ENCODE measurements at places on chromosomes 6 and 20.

GRCh38 chr6:27591699-27592480 lies 119.0 kb upstream of the ZNF184 start:
- DNase-seq: peak; percentile 46

DNA sequence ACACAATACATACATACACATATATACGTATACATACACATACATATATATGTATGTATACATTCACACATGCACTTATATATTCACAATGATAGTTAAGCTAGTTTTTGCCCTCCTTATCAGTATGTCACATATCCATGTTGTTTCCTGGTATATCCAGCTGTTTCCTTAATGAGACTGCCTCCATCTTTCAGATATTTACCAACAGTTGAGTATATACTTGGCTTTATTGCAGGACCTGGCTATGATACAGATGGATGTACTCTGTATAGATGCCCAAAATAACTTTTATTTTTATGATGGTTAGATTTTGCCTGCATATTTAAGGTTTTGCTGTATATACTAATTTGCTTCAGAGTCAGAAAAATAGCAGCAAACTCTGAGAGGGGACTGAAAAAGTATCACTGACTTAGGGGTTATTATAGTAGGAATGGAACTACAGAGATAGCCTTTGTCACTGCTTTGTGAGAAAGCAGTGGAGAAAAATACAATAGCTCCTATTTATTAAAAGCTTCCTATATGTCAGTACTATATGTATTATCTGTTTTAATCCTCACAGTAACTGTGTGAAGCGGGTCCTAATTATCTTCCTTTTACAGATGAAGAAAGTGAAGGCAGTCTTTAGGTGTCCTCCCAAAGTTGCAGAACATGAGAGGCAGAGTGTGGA lies 35.5 kb downstream of the CARMIL1 start:
- no peak for DNase-seq

DNA sequence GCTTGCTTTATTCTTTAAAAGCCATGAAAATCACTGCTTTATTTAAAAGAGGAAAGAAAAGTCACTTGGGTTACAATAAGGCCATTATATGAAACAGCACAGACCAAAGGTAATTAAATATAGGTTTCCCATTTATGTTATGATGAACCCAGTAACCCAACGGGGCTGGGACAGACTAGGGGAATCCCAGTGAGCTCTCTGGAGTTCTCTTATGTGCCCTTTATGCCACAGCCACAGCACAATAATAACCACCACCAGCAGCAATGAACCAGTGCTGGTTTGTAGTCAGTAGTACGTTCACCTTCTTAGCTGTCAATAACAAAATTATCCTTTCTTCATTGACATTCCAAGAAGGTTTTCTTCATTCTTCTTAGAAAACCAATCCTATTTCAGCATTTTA lies 87.4 kb downstream of the KIF13A start:
- DNase-seq: no peak

DNA sequence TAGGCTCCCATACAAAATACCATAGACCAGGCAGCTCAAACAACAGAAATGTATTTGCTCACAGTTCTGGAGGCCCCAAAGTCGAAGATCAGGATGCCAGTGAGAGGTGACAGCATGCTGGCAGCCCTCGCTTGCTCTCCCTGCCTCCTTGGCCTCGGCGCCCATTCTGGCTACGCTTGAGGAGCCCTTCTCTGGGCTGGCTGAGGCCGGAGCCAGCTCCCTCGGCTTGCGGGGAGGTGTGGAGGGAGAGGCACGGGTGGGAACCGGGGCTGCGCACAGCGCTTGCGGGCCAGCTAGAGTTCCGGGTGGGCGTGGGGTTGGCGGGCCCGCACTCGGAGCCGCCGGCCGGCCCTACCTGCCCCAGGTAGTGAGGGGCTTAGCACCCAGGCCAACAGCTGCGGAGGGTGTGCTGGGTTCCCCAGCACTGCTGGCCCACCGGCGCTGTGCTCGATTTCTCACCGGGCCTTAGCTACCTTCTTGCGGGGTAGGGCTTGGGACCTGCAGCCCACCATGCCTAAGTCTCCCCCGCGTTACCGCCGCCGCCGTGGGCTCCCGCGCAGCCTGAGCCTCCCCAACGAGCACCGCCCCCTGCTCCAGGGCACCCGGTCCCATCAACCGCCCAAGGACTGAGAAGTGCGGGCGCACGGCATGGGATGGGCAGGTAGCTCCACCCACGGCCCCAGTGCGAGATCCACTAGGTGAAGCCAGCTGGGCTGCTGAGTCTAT lies 32.6 kb upstream of the SERPINB9 start:
- no peak for DNase-seq

DNA sequence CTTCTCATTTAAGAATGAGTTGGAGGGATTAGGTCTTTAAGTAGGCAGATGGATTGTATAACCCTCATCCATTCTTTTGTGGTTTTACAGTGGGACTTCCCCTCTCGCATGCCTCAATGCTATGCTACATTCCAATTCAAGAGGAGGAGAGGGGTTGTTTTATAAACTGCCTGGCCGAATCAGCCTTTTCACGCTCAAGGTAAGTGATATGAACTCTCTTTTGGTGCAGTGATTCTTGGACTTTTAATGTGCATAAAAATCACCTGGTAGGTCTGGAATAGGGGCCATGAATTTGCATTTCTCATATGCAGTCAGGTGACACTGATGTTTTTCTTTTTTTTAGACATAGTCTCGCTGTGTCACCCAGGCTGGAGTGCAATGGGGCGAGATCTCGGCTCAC lies 10.8 kb downstream of the ASXL1 start:
- no peak for DNase-seq

- no peak for DNase-seq
Measured at GRCh38 chr6:23086100-23086499, 516.7 kb downstream of the HDGFL1 start.

- no peak for DNase-seq
Measured at GRCh38 chr6:53723331-53723730, 57.8 kb upstream of the KLHL31 start.

DNA sequence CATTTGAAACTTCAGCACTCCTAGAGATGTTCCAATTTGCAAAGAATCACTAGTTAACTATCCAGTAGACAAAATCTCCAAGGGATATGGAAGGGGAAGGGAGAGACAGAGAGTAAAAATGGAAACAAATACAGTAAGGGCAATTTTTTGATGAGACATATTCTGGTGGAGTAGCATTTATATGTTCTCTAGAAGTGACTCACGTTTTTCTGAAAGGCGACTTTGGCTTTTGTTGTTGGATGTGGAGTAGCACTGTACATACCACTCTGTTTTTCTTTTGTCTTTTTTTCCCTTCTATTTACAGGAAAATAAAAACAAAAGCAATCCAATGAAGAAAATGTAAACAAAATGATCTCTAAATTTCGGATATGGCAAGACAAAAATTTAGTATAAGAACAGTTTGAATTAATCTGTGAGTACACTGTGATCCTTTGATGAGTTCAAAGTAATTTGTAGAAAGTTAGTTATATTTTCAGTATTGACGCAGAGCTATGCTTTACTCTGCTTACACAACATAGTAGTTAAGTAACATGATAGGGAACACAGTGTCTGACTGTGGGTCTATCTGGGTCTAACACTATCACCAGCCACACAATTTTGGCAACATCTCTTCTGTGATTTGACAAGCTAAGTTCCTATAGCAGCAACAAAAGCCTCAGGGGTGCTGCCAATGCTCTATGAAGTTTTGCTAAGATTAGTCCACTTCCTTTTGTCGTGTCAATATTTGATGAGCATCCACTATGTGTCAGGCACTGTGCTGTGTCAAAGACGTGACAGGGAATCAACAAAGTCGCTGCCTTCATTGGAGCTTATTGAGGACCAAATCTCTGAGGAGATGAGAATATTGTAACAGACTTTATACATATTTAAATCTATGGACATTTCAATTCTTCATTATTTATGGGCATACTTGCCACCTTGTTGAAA lies 27.3 kb upstream of the TAGAP start:
- no peak for DNase-seq
